ENCODE measurements at places on chromosomes 5 and 9. TPM values are rescaled to one million over a fixed set of nuclear protein-coding genes. Genes with fewer than 3 reads are reported as not detected.

The CCDC112 gene
- 5.9 TPM for total RNA-seq

The ZNF354C gene
- 4.0 TPM for total RNA-seq

- no peak for DNase-seq
Observed at GRCh38 chr9:72132052-72132451, 17.2 kb upstream of the GDA start.

- no peak for DNase-seq
Observed at GRCh38 chr9:102832814-102833213, 162.3 kb upstream of the CYLC2 start.

GRCh38 chr5:168712280-168712924 lies 133.2 kb upstream of the PANK3 start:
- DNase-seq, result no peak

DNA sequence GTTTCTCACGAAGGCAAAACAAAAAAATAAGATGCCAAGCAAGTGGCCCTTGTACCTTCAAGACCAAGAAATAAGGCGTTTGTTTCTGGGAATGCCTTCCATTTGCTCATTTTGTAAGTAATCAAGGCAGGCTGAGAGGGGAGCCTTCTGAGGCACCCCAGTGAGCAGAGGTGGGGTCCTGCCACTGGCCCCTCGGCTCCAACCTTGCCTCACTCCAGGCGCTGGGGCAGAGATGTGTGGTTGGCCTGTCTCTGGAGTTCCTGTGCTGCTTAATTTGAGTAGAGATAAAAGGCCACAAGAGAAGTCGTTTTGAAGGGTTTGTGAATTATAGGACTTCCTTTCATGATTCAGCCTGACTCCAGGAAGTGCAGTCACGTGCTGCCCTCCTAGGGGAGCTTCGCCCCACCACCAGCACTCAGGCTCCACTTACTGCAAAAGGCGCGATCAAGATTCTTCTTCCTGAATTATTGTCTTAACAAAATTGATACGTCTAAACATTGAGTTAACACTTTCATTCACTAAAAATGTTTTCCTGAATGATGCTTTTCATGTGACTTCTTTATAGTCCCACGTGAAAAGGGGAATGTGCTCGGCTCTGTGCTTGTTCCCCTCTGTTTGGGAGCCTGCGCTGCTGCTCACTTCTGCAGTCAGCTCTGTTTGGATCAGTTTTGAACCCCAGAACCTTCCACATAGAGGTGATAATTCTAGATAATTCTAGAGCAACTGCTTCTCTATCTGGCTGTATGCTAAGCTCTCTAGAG lies 13.7 kb downstream of the SYK start:
- DNase-seq, result no peak

- no peak for DNase-seq
Observed at GRCh38 chr5:173671121-173671949, 54.9 kb upstream of the BOD1 start.

- no peak for DNase-seq
Observed at GRCh38 chr9:7333719-7334118, 465.9 kb downstream of the DMAC1 start.

The NR4A3 gene
- total RNA-seq, result 22.4 TPM

GRCh38 chr5:114726131-114726530 lies 364.3 kb downstream of the KCNN2 start:
- DNase-seq, result no peak

DNA sequence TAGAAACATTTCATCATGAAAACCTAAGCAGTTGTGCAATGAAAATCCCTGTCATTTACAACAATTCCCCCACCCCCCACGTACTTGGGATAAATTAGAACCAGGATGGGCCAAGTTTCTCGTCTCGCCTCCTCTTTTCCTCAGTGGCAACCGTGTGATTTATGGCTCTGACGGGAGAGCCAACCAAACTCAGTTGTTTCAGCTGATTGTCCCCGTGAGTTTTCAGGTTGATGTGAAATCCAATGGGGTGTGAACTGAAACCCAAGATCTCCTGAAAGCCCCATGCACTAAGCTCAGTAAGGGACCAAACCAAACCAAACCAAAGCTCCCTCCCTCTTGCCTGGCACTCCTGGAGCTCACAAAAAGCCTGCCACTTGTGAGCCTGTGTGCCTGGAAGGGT lies 138.7 kb upstream of the SLC24A2 start:
- DNase-seq, result no peak

- no peak for DNase-seq
Observed at GRCh38 chr5:172410160-172410559, 44.2 kb downstream of the SH3PXD2B start.

The CORO2A gene
- total RNA-seq, result 0.19 TPM

DNA sequence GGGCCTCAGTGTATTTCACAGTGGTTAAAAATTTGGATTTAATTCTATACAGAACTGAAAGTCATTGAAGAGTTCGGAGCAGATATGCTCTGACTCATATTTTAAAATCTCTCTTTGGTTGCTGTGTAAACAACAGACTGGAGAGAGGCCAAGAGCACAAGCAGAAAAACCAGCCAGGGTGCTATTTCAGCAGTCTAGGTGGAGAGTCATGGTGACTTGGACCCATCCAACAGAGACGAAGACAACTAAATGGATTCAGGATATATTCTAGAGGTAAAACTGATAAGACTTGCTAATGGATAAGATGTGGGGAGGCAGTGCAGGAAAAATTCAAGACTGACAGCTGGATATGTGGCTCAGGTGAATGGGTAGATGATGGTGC lies 168.9 kb downstream of the MAPKAP1 start:
- DNase-seq, result no peak

DNA sequence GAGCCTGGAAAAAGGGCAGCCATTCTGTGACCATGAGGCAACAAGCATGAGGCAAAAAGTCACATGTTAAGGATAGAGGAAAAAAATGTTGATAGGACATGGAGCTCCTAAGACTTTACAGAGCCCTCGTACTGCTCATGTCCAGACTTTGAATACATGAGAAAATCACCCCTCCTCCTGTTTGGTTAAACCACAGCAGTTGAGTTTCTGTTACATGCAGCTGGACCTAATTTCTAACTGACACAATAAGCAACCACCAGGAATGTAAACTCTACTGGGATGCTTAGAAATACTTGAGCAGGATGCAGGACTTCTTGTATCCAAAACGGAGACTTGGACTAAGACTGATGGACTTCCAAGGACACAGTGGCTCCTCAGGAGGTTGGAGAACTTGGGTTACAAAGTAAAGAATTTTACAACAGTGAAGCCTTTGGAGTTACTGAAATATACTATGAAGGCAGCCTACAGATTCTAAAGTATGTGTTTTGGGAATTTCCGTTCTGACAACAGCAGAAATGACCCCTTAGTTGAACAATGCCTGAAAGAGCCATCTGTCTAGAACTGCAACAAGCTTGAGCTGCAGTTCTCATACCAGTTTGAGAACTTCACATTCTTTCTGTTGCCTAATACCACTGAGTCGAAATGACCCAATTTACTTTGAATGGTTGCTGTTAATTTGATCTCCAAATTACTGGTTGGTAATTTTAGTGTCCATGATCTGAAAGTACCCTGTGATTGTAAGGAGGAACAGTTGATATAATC lies 268.9 kb downstream of the PIK3R1 start:
- DNase-seq, result no peak

DNA sequence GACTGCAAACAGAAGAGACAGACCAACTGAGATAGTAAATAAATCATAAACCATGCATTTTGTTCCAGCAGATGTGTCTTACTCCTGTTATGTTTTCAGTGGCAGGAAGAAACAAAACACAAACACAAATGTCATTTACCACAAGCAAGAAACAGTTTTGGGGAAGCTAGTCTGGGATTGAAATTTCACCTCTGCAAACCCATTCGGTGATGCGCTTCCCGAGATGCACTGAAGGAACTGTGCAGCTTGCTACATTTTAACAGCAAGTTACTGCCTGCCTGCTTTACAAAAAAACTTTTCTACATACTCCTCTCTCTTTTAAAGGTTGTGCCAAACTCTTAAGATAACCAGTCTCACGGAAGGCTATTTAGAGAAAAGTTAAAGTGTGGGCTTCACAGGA lies 3.2 kb downstream of the MACROH2A1 start:
- no peak for DNase-seq

DNA sequence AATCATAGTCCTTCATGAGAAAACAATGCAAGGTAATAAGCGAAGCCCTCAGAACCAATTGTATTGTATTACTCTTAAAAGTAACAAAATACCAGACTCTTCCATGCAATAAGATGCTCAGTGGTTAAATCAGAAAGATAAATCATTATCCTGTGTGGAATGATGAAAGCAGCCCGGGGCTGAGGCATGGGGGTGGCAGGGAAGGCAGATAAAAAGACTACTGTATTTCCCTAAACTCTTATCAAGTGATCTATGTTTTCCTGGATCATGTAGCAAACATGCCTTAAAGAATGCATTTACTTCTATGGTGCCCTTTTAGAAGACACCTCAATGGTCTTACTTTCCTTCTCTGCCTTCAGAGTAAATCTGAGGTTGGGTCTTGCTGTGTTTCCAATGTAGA lies 105.6 kb upstream of the DAPK1 start:
- DNase-seq, result no peak

The RPS23 gene
- total RNA-seq, result 784 TPM

GRCh38 chr9:21286659-21287058 lies 18.5 kb downstream of the IFNA5 start:
- DNase-seq, result no peak

- DNase-seq, result no peak
Observed at GRCh38 chr5:37723162-37723961, 116.5 kb downstream of the GDNF start.

DNA sequence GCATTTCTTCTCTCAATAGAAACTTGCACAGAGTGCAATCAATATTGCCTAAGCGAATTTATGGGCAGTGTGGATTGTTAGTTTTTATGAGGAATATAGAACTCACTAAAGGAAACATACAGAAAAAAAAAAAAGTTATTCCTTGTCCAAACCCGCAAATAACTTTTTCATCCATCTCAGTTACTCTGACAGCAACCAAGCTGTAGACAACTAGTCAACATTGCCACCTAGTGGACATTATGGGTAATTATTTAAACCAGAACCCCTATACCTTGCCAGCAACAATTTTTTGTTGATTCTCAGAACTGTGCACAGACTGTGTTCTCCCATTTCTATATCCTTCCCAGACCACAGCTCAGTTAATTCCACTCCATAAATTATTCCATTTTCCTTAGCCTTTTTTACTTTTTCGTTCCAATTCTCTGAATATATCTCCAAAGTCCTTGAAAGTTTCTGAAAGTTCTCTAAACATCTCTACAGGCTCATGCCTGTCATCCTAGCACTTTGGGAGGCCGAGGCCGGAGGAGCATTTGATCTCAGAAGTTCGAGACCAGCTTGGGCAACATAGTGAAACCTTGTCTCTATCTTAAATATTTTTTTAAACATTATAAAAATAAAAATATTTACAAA lies 2.6 kb upstream of the AFAP1L1 start:
- DNase-seq, result no peak

GRCh38 chr5:36055984-36056383 lies 10.7 kb downstream of the UGT3A2 start:
- no peak for DNase-seq

The OSMR gene
- 19.9 TPM for total RNA-seq

- no peak for DNase-seq
Observed at GRCh38 chr9:99491408-99492158, 269.5 kb downstream of the SEC61B start.

- DNase-seq, result no peak
Observed at GRCh38 chr5:169648725-169649310, 11.7 kb downstream of the DOCK2 start.

The XRCC4 gene
- total RNA-seq, result 28.8 TPM

The FRMD3 gene
- 123 TPM for total RNA-seq

GRCh38 chr9:95139126-95139525 lies 178.4 kb downstream of the FANCC start:
- no peak for DNase-seq

DNA sequence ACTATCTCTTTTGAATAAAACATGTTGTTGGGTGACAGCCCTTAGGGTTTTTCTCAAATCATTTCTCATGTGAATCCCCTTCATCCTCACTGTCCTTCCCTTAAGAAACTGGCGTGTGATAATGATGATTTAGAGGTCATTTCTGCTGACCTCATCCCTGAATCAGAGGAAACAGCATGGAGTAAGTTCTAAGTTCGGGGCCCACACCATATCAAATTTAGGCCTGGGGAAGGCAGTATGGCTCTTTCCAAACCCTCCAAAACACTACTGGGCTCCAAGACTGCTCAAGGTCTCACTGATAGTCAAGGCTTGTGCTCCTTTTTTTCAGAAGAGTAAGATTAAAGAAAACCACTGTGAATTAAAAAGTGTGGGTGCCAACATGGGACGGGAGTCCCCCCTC lies 872 bp upstream of the SMIM3 start:
- no peak for DNase-seq

DNA sequence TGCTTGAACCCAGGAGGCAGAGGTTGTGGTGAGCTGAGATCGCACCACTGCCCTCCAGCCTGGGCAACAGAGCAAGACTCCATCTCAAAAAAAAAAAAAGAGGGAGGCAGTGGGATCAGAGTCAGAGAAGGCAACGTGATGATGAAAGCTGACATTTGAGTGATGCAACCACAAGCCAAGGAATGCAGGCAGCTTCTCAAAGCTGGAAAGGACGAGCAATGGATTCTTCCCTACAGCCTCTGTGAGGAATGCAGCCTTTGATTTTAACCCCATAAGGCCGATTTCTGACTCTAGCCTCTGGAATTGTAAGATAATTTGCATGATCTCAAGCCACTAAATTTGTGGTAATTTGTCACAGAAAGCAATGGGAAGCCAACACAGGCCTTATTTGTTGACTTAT lies 9.8 kb downstream of the TGFBI start:
- no peak for DNase-seq

The SH3GLB2 gene
- total RNA-seq, result 40.6 TPM

DNA sequence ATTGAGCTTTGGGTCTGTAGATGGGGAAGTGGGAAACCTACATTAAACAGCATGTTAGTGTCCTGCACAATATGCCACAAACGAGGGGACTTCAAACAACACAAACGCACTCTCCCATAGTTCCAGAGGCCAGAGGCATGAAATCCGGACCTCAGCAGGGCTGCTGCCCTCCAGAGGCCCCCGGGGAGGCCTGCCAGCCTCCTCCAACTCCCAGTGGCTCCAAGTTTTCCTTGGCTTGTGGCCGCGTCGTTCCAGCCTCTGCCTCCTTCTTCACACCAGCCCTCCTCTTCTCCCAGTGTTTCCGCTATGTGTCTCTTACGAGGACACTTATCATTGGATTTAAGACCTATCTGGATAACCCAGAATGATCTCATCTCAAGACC lies 13.3 kb upstream of the COL5A1 start:
- no peak for DNase-seq

- no peak for DNase-seq
Observed at GRCh38 chr5:95644351-95645042, 2.1 kb upstream of the RFESD start.

GRCh38 chr5:10352430-10353240 lies 860 bp upstream of the MARCHF6 start:
- no peak for DNase-seq
